ENCODE measurements at places on chromosomes 1 and 21.

DNA sequence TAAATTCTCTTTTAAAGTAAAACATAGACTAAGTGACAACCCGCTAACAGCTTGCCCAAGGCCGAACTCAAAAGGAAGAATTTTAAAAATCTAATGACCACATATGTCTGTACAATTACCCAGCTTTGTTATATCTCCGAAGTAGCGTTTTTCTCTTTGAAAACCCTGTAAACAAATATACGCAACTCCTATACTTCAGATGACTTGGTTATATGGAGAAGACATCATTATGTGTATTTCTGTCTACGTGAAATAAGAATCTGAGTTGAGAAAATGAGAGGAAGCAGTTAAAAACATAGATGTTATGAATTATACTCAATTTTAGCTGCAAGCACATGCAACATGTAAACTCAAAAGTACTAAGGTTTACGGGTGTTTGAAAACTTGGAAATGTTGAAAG, 2.0 kb downstream of the PBX1 start:
- DNase-seq: peak; percentile 11

- no peak for DNase-seq
Measured at GRCh38 chr1:1914971-1915692, at the start of gene CALML6. Gene CALML6 (plus strand): TSS chr1:1915260. CDS start chr1:1915281, 21 bp downstream.

DNA sequence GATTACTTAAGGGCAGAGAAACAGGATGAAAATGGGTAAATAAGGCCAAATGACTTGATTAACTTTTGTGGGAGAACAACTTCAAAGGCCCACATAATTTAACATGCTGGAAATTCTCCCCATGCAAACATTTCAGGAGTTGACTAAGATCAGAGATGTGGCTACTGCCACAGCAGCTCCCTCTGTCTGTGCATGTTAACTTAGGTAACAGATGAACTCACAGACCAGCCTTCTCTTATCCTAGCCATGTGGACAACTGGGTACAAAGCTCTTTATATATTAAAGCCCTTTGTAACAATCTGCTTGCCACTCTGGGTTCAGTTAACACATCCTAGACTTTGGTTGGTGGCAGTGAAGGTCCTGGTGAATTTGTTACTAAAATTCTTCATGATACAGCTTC, 33.2 kb downstream of the BEND5 start:
- DNase-seq: no peak

- DNase-seq: no peak
Measured at GRCh38 chr1:240337781-240338180, 246.1 kb downstream of the FMN2 start.

- DNase-seq: no peak
Measured at GRCh38 chr1:109895720-109896504, 14.7 kb upstream of the CSF1 start.

DNA sequence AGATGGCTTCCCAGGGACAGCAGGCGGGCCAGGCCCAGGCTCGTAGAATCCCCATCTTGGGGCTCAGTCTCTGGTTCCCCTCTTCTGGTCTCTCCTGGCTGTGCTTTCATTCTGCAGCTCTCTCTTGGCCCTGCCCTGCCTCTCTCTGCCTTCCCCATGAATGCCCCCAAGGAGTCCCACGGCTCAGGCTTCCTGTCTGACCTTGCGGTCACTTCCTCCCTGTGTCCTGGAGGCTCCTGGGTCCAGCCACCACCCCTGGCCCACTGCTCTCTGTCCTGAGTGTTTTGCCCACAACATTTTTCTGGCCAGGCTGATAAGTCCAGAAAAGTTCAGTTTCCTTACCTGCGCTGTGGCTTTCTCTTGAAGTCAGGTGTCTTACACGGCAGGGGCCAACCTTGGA, 29.1 kb downstream of the PIGP start:
- DNase-seq: no peak

DNA sequence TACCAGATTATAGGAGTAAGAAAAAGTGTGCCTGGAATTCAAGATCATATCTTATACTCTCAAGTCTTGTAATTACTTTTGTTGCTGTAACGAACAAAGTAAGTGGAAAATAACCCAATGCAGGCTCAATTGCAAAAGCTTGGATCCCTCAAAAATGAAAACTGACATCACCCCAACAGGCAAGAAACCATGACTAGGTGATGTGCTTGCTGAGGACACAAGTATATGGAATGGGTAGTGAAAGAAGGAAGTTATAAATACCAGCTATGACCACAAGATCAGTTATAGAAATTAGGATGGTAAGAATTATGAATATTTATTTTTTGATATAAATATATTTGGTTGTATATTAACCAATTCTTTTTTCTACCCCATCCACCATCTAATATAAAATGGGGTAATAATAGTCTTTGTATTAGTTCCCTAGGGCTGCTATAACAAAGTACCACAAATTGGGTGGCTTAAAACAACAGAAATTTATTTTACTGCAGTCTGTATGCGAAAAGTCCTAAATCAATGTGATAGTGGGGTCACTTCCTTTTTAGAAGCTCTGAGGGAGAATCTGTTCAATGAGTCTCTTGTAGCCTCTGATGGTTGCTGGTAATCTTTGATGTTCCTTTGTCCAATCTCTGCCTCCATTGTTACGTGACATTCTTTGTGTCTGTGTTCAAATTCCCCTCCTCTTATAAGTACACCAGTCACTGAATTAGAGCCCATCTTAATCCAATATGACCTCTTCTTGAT, 45.0 kb downstream of the DUSP10 start:
- DNase-seq: no peak

DNA sequence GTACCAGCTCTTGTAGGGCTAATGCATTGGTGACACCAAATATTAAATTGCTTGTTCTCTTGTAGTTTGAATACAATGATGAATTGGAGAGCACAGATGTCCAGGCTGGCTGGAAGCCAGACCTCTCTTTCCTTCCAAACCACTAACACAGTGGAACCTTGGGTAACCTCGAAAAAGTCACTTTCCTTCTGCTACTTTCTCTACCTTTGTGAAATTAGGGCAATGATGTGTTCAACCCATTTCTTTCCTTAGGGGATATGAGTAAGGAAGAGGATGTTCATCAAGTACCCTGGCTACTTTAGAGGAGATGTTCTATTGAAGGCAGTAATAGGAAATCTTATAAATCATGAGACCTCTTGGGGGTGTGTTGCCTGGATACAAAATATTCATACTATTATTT, 55.7 kb downstream of the XCL2 start:
- no peak for DNase-seq

DNA sequence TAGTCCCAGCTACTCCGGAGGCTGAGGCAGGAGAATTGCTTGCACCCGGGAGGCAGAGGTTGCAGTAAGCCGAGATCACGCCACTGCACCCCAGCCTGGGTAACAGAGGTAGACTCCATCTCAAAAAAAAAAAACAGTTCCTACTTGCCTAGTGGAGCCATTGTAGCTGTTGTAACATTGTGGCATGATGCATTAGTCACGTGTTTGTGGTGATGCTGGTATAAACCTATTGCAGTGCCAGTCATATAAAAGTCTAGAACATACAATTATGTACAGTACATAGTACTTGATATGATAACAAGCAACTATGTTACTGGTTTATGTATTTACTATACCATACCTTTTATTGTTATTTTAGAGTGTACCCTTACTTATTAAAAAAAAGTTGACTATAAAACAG, 16.2 kb downstream of the KYAT3 start:
- no peak for DNase-seq

- DNase-seq: no peak
Measured at GRCh38 chr1:64330839-64331238, 127.4 kb downstream of the UBE2U start.
